PC-9 (cell line): ENCODE measurements at places on chromosomes 6 and 20.

- no peak for DNase-seq
Measured at GRCh38 chr6:35664945-35665344, 23.8 kb downstream of the FKBP5 start.

DNA sequence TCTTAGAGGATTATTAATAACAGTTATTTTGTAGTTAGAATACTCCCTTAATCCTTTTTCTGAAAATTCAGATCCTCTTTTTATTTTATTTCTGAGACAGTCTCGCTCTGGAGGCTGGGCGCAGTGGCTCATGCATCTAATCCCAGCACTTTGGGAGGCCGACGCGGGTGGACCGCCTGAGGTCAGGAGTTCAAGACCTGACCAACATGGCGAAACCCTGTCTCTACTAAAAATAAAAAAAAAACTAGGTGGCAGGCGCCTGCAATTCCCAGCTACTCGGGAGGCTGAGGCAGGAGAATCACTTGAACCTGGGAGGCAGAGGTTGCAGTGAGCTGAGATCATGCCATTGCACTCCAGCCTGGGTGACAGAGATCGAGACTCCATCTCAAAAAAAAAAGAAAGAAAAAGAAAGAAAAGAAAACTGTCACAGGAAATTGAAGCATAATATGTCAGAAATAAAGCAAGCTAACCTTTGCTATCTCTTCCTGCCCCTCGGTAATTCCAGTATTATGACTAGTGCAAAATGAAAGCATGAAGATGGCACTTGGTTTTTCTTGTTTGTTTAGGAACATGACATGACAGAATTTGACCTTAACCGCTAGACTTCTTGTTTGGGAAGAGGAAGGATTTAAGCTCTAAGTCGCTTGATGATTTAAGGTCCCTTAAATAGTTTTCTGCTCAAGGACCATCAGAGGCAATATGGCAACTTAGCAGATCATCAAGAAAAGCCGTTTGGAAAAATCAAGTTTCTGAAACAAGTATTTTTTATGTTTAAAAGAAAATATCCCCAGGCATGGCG, 1.8 kb upstream of the RBM39 start:
- DNase-seq, result no peak

DNA sequence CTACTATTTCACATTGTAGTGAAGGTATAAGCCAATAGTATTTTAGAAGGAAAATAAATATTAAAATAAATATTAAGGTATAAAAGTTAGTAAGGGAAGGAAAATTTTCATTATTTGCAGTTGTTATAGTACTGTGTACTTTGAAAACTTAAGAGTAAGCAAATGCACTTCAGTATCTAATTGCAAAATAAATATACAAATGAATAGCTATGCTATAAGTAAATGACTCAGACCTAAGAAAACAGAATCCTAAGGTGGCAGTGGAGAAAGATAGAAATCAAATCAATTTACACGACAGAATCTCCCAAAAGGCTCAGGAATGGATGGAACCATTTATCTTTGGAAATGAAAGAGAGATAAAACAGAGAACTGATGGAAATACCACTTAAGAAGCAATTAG, 24.7 kb upstream of the UBR2 start:
- no peak for DNase-seq

- DNase-seq, result no peak
Measured at GRCh38 chr6:112470950-112471349, 123.8 kb downstream of the RFPL4B start.

GRCh38 chr6:16105854-16106253, 23.0 kb upstream of the MYLIP start:
- DNase-seq, result no peak

- no peak for DNase-seq
Measured at GRCh38 chr6:74638412-74638811, 567.4 kb downstream of the COL12A1 start.

DNA sequence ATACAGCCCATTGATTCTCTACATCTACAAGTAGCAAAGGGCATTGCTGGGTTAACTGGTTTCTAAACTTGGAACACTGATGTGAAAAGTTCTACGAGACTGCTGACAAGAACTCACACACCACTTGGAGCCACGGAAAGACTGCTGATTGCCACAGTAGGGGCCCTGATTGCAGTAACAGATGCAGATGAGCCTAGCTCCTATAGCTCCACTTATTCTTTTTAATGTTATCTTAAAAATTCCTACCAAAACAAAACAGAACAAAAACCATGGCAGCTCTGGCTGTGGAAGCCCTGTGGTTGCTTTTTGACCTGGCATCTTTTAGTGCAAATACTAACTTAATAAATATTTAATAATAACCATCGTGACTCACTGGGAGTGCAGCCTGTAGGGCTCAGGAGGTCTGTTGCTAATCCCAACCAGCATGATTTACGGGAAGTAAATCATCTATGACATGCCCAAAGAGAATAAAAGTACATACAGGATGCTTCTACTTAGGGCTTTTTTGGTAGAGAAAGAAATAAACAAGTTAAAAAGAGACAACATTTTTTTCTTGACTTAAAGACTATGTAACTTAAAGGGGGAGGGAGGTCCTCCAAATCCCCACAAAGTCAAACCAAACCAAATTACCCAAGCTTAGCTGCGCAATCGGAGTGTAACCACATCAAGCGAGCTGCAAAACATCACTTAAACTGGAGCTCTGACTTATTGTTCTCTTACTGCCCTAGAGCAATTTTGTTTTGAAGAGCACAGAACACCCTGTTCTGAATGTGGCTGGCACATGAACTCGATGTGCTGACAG, 87.2 kb downstream of the FKBP5 start:
- peak; percentile 4 for DNase-seq

DNA sequence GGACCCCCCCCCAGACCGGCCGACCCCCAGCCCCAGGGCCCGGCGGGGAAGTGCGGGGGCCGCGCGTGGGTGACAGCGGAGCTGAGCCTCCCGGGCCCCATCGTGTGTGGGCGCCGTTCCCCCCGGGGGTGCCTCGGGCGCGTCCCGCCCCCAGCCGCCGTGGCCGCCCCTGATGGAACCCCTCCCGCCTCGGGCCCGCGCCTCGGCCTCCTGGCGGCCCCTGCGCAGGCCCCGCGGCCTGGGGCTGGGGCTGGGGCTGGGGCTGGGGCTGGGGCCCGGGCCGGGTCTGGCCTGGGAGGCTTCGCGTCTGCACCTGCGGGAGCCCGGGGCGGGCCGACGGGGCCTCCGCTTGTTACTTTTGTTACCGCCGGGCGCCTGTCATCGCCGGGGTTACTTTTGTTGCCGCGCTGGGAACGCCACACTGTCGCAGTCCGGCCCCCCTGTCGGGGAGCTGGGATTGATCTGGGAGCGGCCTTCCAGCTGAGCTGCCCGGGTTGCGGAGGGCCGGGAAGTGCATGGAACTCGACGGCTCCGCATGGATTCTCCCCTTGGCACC, 598 bp downstream of the OGFR start:
- no peak for DNase-seq

GRCh38 chr6:17450832-17451231, 57.4 kb downstream of the CAP2 start:
- no peak for DNase-seq

GRCh38 chr20:35560105-35560511, 18.2 kb downstream of the ERGIC3 start:
- peak; percentile 73 for DNase-seq

DNA sequence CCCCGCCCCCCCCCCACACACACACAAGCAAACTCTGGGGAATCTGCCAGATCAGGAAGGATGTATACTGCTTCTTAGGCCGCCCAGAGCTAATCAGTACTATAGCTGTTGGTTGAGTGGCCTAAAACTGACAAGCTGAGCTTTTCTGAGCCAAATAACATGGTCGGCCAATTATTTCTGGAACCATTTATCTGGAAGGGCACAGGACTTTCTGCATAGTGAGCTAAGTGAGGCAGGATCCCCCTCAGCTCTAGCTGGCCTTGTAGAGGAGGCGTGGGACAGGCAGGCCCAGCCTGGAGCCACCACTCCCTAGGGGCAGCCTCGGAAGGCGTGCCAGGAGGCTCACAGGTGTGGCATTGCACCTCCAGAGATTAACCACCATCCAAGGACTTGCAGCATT, 200.1 kb downstream of the TMEM242 start:
- DNase-seq, result no peak

DNA sequence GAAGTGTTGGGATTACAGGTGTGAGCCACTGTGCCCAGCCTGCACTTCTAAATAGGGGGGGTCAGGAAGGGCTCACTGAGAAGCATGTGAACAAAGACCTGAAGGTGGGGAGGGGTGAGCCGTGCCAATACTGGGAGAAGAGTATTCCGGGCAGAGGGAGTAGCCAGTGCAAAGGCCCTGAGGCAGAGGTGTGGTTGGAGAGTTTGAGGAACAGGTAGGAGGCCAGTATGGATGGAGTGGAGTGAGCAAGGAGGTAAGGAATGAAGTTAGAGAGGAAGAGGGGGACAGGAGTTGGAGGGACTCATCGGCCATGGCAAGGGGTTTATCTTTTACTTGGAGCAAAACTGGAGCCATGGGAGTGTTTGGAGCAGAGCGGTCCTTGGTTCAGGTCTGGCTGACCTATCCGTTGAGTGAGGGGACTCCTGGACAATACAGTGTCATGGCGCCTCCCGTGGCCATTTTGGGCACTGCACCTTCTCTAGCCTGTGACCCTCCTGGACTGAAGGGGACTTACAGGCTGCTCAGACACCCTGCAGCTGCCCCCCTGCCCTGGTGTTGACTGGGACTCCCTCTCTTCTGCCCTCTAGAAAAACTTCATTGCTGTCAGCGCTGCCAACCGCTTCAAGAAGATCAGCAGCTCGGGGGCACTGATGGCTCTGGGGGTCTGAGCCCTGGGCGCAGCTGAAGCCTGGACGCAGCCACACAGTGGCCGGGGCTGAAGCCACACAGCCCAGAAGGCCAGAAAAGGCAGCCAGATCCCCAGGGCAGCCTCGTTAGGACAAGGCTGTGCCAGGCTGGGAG, 12.1 kb downstream of the FOXS1 start:
- DNase-seq, result peak; percentile 67

- DNase-seq, result no peak
Measured at GRCh38 chr6:165081944-165082532, 227.4 kb downstream of the C6orf118 start.

GRCh38 chr6:92647630-92648029, 771.7 kb downstream of the EPHA7 start:
- peak; percentile 24 for DNase-seq

GRCh38 chr6:106872049-106872448, 102.5 kb downstream of the CD24 start:
- DNase-seq, result peak; percentile 77

DNA sequence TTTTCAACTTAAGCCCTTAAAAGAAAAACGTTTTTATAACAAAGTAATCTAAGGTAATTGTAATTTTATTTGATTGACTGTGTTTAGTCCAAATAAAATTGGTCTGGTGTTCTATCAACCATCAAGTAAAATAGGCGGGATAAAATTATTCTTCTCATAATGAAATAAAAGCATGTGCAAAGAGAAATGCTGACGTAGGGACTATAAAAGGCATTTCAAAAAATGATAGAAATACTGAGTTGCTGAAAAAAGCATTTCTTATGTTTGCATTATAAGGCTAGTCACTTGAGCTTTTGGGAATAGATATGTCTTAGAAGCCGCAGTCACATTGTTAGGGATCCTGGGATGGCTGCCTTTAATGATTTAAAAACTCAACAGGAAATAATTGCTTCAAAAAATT, 608.0 kb upstream of the JAG1 start:
- DNase-seq, result no peak

- DNase-seq, result no peak
Measured at GRCh38 chr20:51759769-51760510, 8.2 kb downstream of the ATP9A start.

GRCh38 chr6:14108571-14109410, 8.8 kb upstream of the CD83 start:
- no peak for DNase-seq

DNA sequence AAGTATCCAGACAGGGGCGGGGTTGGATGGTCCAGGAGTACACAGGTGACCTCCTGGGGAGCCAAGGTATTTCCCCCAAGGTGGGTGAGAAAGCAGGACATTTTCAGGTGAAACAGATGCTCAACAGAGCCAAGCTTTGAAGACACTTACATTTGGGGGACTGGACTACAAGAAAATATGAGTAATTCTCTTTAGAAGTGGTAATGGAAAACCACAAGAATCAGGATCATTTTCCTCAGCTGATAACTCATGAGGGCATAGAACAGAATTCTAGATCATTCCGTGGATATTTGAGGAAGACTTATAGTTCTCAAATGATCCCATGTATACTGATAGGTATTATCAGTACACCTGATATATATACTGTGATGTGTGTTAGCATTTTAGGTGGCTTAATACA, 89.9 kb downstream of the UST start:
- no peak for DNase-seq

- no peak for DNase-seq
Measured at GRCh38 chr20:63397946-63398450, 36.8 kb upstream of the CHRNA4 start.

GRCh38 chr6:17758119-17758518, 51.4 kb upstream of the NUP153 start:
- DNase-seq, result no peak

- DNase-seq, result no peak
Measured at GRCh38 chr6:93624408-93624807, 205.0 kb upstream of the EPHA7 start.

GRCh38 chr6:169427856-169428255, 174.2 kb upstream of the THBS2 start:
- DNase-seq, result no peak

GRCh38 chr6:130604841-130605399, 222.3 kb upstream of the SMLR1 start:
- DNase-seq, result no peak

GRCh38 chr20:18688676-18689075, 100.8 kb downstream of the DTD1 start:
- no peak for DNase-seq

GRCh38 chr6:144159223-144159622, 8.9 kb downstream of the STX11 start:
- no peak for DNase-seq

- no peak for DNase-seq
Measured at GRCh38 chr6:14919038-14919670, 326.7 kb upstream of the JARID2 start.

DNA sequence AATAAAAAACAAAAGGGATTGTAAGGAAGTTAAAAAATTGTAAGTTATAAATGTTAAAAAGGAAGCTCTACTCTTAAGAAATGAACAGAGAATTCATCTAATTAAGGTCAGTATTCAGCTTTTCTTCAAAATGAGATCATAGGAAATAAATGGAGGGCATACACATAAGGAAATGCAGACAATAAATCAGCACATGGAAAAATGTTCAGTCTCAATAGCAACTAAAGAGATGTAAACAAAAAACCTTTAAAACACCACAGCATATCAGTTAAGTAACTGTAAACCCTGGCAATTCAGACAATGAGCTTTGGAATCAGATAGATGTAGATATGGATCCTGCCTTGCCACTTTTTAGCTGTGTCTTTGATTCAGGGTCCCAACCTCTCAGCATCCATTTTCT, 24.0 kb upstream of the CLIC5 start:
- no peak for DNase-seq

GRCh38 chr6:163302747-163303146, 111.8 kb upstream of the QKI start:
- DNase-seq, result no peak

- DNase-seq, result no peak
Measured at GRCh38 chr6:125357515-125358256, 55.9 kb upstream of the HDDC2 start.

- no peak for DNase-seq
Measured at GRCh38 chr6:109477725-109478124, 5.3 kb downstream of the ZBTB24 start.

GRCh38 chr6:163647624-163648023, 233.1 kb downstream of the QKI start:
- DNase-seq, result no peak

GRCh38 chr6:33088258-33088930, 12.6 kb downstream of the HLA-DPB1 start:
- DNase-seq, result no peak

GRCh38 chr6:14309951-14310445, 192.4 kb downstream of the CD83 start:
- no peak for DNase-seq

GRCh38 chr6:128889870-128890269, 6.9 kb downstream of the LAMA2 start:
- no peak for DNase-seq
